ENCODE measurements at places on chromosomes 11 and 22.

GRCh38 chr11:56271092-56271491 is 2.9 kb upstream of the OR5T1 start:
- DNase-seq, result no peak

GRCh38 chr11:127259102-127259501 is 258.5 kb upstream of the KIRREL3 start:
- DNase-seq, result no peak

DNA sequence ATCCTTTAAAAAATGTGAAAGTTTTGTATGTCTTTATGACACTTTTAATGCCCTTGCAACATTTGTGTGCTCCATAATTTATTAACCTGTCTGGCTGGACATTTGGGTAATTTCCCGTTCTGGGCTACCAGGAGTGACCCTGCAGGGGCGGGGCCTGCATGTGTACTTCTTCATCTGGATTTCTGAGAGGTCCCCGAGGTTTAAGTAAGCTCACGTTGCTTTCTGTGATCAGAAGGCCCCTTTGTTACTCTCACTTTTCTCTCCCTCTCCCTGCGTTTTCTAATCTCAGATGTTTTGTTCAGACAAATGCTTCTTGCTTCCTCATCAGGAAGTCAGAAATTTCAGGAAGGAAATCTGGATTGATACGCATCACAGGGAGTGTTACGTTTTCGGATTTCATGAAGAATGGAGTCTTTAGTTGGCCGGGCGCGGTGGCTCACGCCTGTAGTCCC is 78.9 kb upstream of the CRYBB3 start:
- DNase-seq, result no peak

- no peak for DNase-seq
Observed at GRCh38 chr11:34826384-34826726, 89.8 kb downstream of the APIP start.

- DNase-seq, result peak; percentile 93
Observed at GRCh38 chr11:111977146-111978027, 40.2 kb downstream of the DIXDC1 start.

GRCh38 chr11:59802639-59803176 is 7.9 kb downstream of the MRPL16 start:
- no peak for DNase-seq

- DNase-seq, result no peak
Observed at GRCh38 chr11:76984743-76985142, 49.5 kb upstream of the B3GNT6 start.

GRCh38 chr11:6841694-6842093 is 3.8 kb upstream of the OR10A5 start:
- no peak for DNase-seq

- DNase-seq, result no peak
Observed at GRCh38 chr11:69962152-69962551, 116.0 kb upstream of the ANO1 start.

- DNase-seq, result no peak
Observed at GRCh38 chr11:81870066-81870412, 863.6 kb downstream of the FAM181B start.

GRCh38 chr11:119788911-119789560 is 60.0 kb upstream of the NECTIN1 start:
- no peak for DNase-seq

DNA sequence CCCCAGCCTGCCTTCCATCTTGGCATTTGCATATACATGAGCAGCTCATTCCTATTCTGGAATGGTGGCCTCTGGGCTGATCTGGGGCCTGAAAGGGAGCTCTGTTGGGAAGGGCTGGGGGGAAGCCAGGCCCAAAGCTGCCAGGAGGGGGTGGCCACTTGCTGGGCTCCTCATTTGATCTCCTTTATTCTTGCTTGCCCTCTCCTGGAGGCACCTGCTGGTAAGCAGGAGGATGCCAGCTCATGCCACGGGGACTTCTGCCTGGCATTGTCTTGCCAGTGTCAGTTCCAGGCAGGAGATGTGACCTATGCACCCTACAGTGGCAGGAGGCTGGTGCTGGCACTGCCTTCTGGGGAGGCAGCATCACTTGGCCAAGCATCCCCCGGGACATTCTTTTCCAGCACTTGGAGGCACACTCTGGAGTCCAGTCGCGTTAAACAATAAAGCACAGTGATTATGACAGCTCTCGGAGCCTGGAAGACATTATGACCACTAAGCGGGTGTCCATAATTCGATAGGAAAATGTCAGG is 128.3 kb downstream of the NTM start:
- DNase-seq, result no peak
